ENCODE measurements at places on chromosomes 4 and X.

DNA sequence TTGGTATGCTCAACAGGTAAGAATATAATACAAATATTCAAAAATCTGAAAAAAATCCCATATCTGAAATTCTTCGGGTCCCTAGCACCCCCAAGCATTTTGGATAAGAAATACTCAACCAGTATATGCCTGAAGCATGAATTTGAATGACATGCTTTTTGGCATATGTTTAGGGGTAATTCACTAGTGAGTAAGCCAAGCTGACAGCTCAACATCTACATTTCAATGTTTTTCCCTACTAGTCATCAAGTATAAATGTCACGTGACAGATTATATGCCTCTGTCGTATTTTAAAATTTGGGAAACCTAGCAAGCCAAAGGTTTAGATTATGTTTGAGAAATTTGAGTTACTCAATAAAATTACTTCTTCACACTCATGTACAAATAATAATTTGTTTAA, 125.1 kb downstream of the FGF16 start:
- DNase-seq = no peak

- no peak for DNase-seq
Observed at GRCh38 chr4:137509855-137510282, 22.4 kb downstream of the PCDH18 start.

DNA sequence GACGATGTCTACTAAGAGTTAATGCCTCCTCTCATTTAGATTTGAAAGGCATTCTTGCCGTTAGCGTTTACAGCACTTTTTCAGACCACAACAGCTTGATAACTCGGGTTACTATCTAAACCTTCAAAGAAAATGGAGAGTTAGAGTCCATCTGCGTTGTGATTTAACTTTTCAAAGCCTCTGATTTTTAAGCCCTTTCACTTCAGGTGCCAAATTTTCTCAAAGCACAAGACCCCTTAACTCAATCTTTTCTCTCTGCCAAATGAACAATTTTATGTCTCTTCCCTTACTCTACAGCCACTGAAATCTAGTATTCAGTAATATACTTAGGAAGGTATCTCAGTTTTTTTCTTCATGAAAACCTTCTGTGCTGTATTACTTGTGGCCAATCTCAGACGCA, 310.5 kb downstream of the TENM3 start:
- no peak for DNase-seq

- DNase-seq = no peak
Observed at GRCh38 chrX:151515237-151515636, 48.2 kb upstream of the PASD1 start.

DNA sequence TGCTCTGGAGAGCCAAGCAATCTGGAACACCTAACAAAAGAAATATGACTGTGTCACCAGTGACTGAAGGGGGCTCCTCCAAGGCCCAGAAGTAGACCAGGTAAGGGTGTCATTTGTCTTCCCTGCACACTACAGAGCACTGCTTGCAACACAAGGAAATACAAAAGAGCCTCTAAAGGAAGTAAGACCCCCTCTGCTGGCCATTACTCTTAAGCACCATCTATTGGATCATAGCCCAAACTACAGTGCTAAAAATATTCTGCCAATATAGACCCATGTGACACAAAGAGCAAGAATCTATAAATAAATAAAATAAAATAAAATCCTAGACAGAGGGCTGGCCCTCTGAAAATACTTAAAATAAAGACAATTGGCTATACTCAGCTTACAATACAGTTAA, 528.7 kb downstream of the TMA16 start:
- no peak for DNase-seq

GRCh38 chr4:6956434-6957147, 47.0 kb downstream of the TBC1D14 start:
- DNase-seq = no peak

- DNase-seq = no peak
Observed at GRCh38 chr4:4853371-4853823, 6.1 kb upstream of the MSX1 start.

DNA sequence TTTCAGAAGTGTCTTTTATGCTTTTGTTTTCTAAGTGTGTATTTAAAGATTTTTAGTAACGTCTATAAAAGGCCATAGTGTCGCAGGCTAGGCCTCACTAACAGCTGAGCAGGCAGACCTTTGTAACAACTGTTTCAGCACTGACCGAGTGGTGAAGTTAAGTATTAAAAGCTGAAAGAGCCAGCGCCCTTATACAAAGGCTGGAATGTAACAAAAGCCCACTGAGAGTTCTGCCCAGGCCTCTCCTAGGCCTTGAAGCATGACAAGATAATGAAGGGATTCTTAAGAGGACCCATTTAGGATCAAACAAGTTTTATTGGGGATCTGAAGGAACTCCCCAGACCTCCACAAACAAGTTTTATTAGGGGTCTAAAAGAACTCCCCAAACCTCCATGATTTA, 722.5 kb upstream of the PRKX start:
- DNase-seq = no peak

GRCh38 chr4:53865054-53865453, 199.4 kb downstream of the CHIC2 start:
- DNase-seq = no peak

GRCh38 chrX:68936126-68936525, 107.3 kb downstream of the EFNB1 start:
- no peak for DNase-seq

GRCh38 chr4:56871371-56871866, 36.3 kb upstream of the REST start:
- no peak for DNase-seq

GRCh38 chr4:86894455-86894854, 2.2 kb upstream of the C4orf36 start:
- no peak for DNase-seq

- no peak for DNase-seq
Observed at GRCh38 chr4:66558651-66559050, 888.4 kb upstream of the EPHA5 start.

GRCh38 chrX:82711457-82711856, 796.6 kb upstream of the POU3F4 start:
- no peak for DNase-seq

- DNase-seq = no peak
Observed at GRCh38 chrX:129723511-129723910, 15.3 kb upstream of the XPNPEP2 start.

DNA sequence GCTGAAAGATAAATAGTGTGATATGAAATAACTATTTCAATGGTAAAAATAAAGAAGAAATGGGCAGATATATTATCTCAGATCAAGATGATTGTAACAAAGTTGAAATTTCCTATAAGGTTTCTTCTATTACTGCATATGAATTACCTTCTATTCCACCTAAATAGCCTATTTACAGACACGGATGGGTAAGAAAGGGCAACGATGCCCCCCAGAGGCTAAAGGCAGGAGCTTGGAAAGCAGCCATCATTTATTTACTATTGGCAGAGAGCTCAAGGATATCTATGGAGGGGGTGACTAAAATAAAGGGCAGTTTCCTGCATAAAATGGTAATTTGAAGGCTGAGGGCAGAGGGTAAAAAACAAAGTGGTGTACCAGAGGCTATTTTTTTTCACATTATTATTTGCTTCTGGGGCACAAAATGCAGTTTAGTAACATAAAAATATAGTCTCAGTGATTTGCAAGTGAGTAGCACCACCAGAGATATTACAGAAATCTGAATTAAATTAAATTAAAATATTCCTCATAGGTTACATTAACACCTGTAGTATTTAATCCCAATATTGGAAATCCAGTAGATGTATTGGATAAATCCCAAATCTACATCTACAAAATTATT, 123.1 kb downstream of the BTC start:
- DNase-seq = peak; percentile 42

DNA sequence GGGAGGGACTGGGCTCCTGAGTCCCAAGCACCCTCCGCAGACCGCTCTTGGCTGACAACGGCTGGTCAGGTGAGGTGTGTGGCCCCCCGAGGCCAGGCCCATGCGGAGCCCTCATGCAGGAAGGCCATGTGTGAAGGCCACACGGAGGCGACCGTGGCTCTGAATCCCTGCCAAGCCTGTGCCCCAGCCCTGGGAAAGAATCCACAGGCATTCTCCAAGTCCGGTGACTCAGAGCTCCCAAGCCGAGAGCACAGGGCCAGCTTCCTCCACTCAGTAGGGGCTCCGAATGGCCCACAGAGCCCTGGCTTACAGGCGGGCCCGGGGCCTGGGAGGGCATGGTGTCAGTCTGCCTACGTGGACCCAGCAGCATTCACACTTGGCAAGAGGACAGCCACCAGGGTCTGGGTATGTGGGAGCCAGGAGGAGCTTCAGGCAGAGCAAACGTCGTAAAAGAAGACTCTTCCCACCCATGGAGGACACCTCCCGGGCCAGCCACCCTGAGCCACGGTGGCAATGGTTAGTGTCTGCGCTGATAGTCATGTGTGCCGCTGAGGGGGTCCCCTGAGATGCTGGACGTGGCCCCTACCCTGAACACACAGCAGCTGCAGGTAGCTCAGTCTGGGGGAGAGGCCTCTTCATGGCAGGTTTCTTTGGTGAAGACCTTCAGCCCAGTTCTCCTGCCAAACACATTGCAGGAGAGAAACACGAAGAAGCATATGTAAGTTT, 105.7 kb downstream of the PSAPL1 start:
- DNase-seq = no peak

- no peak for DNase-seq
Observed at GRCh38 chrX:110406822-110407221, 48.2 kb downstream of the RTL9 start.

GRCh38 chrX:110806145-110806544, 10.5 kb upstream of the CHRDL1 start:
- DNase-seq = no peak

GRCh38 chr4:83012200-83012686, 1.6 kb upstream of the LIN54 start:
- DNase-seq = peak; percentile 7

DNA sequence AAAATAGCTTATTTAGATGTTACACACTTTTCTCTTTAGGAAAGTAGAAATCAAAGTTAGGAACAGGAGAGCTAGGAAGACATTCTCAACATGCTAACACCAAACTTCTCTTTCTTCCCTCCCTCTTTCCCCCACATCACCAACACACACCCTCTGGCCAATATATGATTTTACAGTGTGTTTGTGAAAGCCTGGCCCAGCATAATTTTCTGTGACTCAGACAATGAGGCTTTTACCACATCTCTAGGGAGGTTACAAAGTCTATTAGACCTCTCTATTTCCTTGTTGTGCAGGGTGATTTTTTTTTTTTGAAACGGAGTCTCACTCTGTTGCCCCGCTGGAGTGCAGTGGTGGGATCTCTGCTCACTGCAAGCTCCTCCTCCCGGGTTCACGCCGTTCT, 189.9 kb downstream of the AASDH start:
- no peak for DNase-seq

DNA sequence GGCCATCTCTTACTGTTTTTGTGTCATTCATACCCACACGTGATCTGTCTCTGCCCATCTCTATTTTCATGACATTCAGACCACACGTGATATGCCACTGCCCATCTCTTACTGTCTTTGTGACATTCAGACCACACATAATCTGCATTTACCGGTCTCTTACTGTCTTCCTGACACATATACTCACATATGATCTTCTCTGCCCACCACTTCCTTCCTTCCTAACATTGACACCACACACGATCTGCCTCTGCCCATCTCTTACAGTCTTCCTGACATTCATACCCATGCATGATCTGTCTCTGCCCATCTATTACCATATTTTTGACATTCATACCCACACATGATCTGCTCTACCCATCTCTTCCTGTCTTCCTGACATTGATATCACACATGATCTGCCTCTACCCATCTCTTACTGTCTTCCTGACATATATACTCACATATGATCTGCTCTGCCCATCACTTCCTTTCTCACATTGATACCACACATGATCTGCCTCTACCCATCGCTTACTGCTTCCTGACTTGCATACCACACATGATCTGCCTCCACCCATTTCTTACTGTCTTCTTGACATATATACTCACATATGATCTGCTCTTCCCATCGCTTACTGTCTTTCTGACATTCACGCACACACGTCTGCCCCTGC, 36.1 kb downstream of the SCML1 start:
- no peak for DNase-seq

DNA sequence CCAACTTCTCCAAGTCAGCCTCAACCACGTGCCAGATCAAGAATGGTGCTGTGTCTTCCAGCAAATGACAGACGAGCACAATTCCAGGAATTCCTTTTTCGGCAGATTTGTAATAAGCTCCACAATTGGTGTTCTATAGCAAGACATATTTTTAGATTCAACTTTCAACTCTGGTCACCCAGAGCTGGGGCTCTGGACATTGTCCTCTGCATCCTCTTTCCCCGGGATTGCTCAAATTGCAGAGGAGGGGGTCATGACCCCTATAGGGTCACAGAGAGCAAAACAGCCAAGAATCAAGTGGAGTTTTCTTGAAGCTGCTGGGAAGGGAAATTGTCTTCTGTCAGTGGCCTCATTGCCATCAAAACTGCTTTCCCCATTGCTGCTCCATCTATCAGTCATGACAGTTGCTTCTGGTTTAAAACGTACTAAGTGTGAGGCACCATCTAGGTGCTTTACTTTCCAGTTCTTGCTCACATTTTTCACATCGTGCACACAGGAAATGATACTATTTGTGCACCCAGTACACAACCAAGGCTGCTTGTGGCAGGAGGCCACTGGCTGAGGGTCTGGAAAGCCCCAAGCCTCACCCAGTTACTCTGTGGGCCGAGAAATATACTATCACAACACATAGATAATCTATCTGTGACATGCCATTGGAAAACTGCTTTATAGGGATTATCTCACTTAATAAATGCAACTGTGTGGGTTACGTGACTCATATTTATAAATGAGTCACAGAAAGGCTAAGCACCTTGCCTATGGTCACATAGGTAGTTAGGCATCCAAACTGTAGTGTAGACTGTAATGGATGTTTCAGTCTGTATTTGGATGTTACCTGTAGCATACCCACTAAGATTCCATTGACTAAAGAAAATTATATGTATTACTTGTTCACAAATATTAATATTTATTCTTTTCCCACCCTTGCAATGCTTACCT, 91.7 kb upstream of the PHOX2B start:
- no peak for DNase-seq

DNA sequence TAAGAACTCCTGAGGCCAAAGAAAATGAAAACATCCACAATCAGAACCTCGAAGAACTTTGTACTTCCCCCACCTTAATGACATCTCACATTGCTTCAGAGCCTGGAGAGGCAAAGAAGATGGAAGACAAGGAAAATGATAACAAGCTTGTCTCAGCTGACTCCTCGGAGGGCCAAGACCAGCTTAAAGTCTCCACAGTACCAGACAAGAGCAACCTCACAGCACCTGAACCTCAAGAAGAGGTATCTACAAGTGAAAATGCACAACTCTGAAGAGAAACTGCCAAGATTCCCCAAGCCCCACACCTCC, 97.5 kb downstream of the HNRNPD start:
- DNase-seq = no peak

- no peak for DNase-seq
Observed at GRCh38 chrX:114619874-114620273, 36.0 kb downstream of the HTR2C start.

DNA sequence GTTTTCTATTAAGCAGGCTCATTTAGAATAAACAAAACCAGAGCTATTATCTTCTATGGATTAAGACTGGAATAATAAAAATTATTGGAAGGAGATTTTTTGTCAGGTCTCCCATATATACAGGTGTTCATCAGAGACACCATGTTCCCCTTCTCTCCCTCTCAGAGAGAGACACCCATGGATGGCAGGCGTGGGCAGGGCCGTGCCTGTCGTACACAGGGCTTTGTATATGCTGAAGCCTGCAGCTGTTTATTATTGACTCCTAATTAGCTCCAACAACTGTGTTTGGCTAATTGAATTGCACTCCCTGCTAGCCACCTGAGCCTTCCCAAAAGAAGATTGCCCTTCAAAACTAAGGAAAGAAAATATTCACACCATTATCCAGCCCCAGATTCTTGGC, 81.6 kb downstream of the GK start:
- DNase-seq = no peak

- no peak for DNase-seq
Observed at GRCh38 chr4:140753329-140753728, 2.9 kb downstream of the TBC1D9 start.

GRCh38 chr4:165150545-165150944, 37.9 kb upstream of the TMEM192 start:
- DNase-seq = no peak
